ENCODE measurements at places on chromosomes 7 and 10.

GRCh38 chr7:37408291-37409228 is 40.1 kb downstream of the ELMO1 start:
- no peak for DNase-seq

DNA sequence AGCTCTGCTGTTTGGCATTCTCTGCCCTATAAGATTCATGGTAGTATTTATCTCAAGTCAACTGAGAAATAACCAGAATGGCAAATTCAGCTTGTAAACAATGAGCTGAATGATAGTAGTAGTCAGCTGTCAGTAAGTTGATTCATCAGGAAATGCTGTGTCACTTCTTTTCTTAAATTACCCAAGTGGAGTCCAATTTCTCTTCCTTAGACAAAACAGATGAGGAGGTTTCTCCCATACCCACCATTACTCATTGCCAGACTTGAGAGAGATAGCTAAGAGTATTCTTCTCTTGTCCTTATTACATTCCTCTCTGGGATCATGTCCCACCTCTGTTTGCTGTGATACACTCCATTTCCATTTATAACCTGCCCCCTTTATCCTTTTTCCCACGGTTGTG is 159.8 kb upstream of the STEAP1 start:
- no peak for DNase-seq

- DNase-seq: no peak
These were observed 210.3 kb upstream of the TCF7L2 start for GRCh38 chr10:112739592-112740353.

DNA sequence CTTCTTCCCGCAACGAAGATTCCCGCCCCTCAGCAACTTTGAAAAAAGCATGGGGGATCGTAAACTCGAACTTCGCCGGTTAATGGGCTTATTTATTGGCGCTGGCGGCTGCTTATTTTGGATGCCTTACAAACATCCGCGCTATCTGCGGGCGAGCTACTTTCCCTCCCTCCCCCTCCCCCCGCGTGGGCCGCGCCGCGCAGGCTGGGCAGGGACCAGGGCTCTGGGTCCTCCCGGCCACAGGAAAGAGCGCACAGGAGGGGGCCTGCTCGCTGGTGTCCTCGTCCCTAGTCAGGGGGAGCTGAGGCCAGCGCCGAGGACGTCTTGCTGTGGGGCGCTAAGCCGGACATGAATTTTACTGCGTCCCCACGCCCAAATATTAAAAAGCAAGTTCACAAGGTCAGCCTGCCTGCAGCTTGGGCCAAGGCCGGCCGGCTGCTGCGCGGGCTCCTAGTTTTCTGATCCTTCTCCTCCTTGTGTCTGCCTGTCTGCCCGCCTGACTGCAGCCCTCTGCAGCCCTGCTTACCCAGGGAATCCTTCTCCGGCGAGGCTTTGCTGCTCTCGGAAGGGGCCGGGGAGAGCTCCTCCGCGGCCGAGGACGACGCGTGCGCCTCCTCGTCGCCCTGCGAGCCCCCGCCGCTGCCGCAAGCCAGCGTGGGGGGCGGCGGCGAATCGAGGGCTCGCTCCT is 1.2 kb downstream of the HOXA10 start:
- peak; percentile 97 for DNase-seq

DNA sequence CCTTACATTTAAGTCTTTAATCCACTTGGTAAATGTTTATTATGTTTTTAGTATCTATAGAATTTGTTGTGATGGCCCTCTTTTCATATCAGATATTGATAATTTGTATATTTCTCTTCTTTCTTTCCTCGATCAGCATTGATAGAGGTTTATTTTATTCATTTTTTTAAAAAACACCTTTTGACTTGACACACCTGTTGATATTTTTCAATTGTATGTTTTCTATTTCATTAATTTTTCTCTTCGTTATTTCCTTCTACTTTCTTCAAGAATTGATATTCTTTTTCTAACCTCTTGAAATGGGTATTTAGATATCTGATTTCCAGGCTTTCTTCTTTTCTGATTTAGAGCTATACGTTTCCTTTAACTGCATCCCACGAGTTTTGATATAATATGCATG is 50.9 kb downstream of the BTBD16 start:
- DNase-seq: no peak

GRCh38 chr7:138350701-138351357 is 109.2 kb upstream of the TRIM24 start:
- DNase-seq: peak; percentile 17

GRCh38 chr7:19368491-19368925 is 223.3 kb upstream of the FERD3L start:
- DNase-seq: no peak

GRCh38 chr10:46025406-46025805 is 5.0 kb downstream of the NCOA4 start:
- DNase-seq: no peak

GRCh38 chr10:63553031-63553430 is 31.8 kb downstream of the REEP3 start:
- peak; percentile 74 for DNase-seq

GRCh38 chr7:148107443-148108127 is 483.0 kb upstream of the C7orf33 start:
- DNase-seq: no peak

DNA sequence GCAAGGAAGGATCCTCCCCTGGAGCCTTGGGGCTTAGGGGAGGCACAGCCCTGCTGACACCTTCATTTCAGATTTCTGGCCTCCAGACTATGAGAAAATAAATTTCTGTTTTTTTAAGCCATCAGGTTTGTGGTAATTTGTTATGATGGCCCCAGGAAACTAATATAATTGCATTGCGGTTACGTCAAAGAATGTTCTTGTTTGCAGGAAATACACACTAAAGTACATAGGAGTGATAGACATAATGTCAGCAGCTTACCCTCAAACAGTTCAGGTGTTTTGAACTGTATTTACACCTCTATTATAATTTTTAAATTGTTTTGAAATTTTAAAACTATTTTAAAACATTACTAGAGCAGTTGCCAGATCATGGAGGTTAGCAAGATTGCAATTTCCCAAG is 12.6 kb upstream of the FHIP2A start:
- no peak for DNase-seq

- DNase-seq: no peak
These were observed 14.6 kb downstream of the TMEM243 start for GRCh38 chr7:87204933-87205332.

DNA sequence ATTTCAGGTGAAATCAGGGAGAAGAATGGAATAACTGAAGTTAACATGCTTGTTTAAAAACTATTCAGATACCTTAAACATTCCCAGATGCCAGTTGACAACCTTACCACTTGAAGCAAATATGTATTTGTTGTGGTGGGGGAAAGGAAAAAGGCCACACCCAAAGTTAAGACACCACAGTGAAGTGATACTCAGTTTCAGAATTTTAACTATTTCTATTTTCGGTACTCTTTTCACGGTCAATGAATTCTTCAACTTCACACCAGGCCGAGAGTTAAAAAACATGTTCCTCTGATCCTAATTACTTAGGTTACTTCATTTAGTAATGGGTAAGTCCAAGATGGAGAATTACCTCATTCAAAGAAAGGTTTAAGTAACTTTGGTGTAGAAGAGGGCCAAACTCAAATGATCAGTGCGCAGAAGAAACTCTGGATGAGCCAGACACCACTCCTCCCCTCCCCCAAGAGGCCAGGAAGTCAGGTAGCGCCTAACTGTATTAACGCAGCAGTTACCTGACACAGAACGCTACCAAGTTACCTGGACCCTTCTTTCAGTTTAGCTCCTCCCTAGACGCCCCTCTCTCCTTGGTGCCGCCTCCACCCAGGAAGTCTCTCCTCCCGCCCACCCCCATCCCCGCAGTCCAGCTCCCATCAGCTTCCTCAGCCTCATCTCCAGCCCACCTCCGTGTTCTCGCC is 700 bp downstream of the MTPN start:
- DNase-seq: peak; percentile 58

GRCh38 chr10:22962817-22963216 is 35.0 kb downstream of the ARMC3 start:
- no peak for DNase-seq

- DNase-seq: no peak
These were observed 67.5 kb upstream of the EFCAB10 start for GRCh38 chr7:105648561-105649401.

GRCh38 chr7:112080441-112080840 is 125.8 kb downstream of the DOCK4 start:
- peak; percentile 41 for DNase-seq

GRCh38 chr7:50092579-50093491 is at the start of gene ZPBP:
Gene ZPBP (minus strand): TSS chr7:50093246. CDS start chr7:50093194, 52 bp downstream.
- DNase-seq: peak; percentile 41

DNA sequence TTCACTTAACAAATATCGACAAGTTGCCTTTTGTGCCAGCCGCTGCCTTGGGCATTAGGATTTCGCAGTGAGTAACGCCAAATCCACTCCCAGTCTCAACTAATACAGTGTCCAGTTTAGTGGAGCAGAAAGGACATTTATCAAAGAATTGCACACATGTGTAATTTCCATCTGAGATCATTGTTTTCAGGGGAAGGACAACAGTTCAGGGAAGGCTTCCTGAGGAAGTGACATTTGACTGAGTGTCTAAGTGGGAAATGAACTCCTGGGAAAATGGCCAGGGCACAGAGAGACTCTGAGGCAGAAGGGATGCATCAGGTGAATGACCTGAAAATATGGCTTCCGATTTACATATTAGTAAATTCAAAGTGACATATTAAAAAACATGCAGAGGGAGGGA is 89.4 kb downstream of the ITGA8 start:
- DNase-seq: no peak

GRCh38 chr10:14405076-14406065 is 74.6 kb upstream of the FRMD4A start:
- peak; percentile 6 for DNase-seq

GRCh38 chr7:73978661-73979563 is 49.1 kb upstream of the ELN start:
- DNase-seq: peak; percentile 91

DNA sequence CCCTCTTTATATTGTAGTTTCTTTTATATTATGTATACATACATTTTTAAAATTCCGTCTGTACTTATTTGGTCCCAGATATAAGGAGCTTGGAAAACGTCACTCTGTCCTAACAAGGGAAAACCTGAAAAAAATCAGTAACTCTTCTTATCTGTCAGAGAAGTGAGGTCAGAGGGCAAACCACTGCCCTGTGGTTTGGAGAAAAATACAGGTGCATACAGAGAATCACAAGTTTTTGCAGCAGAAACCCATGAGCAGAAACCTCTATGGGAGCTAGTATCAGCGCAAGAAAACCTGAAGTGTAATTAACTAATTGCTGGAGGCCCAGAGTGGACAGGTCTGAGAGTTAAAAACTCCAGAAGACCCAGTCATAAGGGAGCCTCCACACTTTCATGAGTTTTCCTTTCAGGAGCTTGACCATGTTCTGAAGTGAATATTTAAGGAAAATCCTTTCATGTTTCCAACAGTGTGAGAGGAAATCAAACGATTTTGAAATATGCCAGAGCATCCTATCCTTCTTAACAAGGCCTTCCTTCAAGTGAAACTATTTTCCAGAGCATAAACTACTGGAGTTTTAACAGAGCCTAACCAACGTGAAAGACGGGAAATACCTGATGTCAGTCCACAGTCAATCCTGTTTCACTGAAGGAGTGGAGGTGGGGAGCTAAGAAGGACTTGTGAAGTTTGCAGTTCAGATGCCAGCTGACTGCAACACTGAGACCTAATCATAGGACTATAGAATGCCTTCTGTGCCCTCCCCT is 290.8 kb upstream of the BMPER start:
- DNase-seq: no peak

DNA sequence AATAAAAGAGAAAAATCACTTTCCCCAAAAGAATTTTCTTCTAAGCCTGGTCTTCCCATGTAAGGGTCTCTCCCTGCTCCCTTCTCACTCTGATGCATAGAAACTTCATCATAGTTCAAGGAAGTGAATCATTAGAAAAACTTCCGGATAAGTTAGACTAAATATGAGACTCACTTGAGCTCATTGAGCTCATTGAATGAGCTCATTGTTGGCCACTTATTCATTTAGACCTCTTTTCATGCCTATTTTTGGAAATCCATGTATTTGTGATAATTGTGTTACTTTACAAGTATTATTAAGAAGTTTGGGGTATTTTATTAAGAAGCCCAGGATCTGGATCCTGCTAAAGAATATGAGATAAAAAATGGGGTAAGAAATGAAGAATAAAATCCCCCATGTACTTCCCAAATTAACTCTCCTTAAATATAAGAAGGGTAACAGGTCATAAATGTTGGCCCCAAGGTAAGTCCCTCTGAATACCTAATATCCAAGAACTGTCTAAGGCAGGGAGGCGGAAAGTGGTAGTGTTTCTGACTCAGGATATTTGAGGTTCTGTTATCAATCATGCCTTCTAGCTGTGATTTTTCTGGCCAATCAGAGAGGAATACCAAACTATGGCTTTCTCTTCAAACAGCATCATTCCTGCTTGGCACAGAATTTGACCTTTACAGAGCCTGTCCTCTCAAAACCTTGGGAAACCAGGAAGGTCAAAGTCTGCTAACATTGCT is 236.5 kb upstream of the PTN start:
- DNase-seq: peak; percentile 49

- DNase-seq: no peak
These were observed 197.5 kb downstream of the GRID1 start for GRCh38 chr10:86169066-86169465.

DNA sequence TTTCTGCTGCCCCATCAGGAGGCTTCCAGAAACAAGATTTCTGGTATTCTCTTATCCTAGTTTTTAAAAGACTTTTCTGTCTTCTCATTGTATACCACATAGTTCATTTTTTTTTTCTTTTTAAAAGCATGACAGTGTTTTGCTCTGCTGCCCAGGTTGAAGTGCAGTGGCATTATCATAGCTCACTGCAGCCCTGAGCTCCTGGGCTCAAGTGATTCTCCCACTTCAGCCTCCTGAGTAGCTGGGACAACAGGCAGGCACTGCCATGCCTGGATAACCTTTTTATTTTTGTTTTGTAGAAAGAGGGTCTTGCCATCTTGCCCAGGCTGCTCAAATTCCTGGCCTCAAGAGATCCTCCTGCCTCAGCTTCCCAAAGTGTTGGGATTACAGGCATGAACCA is 757.6 kb downstream of the MAGI2 start:
- no peak for DNase-seq

- DNase-seq: peak; percentile 51
These were observed 6.2 kb upstream of the MBL2 start for GRCh38 chr10:52778511-52779392.

- DNase-seq: no peak
These were observed 62.6 kb downstream of the CUL2 start for GRCh38 chr10:35027567-35027966.

DNA sequence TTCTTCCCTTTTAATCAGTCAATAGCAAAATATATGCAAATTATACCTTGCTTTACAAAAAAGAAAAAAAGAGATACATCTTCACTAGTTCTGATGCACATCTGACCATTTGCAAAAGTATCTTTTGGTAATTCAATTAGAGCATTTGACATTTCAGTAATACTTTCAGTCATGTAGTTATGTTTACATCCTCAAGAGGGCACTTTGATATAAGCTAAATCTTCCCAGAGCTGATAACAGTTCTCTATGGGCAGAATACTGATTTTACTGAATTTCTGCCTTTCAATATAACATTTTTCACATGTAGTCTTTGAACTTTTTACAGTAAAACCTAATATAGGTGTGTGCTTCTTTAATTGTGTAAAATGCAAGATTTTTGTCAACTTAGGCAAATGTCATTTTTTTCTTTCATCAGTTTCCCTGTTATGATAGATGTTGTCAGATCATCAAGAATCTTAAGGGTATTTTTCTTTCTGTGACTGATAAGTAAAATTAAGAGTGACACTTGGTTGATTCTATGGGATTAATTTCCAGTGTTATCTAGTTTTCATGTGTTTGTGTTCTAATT is 703.5 kb upstream of the SEMA3D start:
- DNase-seq: no peak
